Activated CD4-positive, alpha-beta T cell treated with anti-CD3 and anti-CD28 coated beads for 4 hours (primary cell): ENCODE measurements at places on chromosomes 16 and 17.

DNA sequence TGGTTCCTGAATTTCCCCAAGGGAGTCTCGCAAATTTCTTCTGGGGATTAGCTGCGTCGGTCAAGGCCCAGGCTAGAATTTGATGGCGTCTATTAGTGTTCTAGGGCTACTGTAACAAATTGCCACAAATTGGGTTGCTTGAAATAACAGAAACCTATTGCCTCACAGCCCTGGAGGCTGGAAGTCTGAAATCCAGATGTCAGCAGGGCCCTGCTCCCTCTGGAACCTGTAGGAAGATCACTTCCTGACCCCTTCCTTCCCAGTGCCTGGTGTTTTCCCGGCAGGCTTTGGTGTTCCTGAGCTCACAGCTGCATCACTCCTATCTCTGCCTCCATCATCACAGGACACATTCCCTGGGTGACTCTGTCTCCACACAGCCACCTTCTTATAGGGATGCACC is 24.4 kb downstream of the DHRS7C start:
- no peak for DNase-seq

- no peak for DNase-seq
These were observed 7.3 kb upstream of the GAS7 start for GRCh38 chr17:10205549-10206185.

DNA sequence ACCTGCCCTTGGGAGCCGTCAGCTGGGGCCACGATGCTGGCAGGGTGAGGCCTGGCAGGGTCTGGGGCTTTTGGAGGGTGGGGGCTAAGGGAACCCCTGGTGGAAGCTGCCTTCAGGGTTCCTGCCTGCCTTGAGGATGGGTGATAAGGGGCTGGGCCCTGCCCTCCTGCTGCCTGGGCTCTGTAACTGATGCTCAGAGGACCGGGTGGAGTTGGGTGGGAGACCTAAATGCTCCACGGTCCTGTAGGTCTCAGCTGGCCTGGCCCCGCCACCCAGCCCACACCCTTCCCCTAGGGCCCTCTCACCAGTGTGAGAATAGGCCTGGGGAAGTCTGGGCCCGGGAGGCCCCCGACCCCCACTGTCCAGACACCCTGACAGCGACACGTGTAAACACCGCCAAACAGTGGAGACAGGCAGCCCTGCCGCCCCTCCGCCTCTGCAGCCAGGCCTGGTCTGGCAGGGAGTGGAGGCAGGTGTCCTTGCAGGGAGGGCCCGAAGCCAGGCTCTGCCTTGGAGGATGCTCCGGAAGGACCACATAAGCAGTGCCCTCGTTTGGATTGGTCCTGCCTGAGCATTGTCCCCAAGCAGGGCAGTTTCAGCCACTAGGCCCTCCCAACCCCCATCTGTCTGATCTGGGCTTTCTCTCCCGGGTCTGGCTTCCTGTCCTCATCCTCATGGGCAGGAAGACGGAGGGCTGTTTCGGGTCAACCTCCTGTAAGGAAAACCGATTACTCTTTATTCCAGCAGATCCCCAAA is 6.5 kb upstream of the BAHCC1 start:
- DNase-seq, result no peak

DNA sequence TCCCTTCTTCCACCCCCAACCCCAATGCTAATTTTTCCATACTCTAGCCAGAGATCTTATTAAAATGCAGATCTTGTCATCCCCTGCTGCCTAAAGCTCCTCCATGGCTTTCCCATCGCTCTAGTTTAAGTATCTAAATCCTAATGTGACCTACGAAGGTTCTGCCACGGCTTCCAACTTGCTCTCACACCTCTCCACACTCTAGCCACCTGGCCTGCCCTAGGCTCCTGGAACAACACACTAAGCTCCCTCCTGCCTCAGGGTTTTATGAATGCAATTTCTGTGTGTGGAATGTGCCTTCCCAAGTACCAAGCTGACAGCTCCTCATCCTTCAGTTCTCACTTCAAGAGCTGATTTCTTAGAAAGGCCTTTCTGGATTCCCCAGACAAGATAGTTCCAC is 16.6 kb downstream of the NXPH3 start:
- no peak for DNase-seq

DNA sequence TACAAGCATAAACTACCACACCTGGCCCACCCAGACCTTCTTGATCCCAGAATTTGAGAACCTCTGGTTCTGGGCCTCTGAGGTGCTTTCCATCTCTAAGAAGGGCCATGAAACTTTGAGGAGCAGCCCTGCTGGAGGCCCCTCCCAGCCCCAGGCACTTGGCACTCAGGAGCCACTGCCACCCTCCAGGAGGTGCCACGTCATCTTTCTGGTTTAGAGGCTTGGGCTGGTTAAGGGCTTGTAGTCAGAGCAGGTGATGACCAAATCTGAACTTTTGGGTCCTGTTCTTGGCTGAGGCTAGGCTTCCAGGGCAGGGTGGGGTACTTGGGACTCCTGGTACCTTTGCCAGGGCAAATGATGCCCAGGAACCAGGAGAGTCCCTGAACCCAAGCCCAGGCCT is 13.8 kb upstream of the DLX4 start:
- no peak for DNase-seq

DNA sequence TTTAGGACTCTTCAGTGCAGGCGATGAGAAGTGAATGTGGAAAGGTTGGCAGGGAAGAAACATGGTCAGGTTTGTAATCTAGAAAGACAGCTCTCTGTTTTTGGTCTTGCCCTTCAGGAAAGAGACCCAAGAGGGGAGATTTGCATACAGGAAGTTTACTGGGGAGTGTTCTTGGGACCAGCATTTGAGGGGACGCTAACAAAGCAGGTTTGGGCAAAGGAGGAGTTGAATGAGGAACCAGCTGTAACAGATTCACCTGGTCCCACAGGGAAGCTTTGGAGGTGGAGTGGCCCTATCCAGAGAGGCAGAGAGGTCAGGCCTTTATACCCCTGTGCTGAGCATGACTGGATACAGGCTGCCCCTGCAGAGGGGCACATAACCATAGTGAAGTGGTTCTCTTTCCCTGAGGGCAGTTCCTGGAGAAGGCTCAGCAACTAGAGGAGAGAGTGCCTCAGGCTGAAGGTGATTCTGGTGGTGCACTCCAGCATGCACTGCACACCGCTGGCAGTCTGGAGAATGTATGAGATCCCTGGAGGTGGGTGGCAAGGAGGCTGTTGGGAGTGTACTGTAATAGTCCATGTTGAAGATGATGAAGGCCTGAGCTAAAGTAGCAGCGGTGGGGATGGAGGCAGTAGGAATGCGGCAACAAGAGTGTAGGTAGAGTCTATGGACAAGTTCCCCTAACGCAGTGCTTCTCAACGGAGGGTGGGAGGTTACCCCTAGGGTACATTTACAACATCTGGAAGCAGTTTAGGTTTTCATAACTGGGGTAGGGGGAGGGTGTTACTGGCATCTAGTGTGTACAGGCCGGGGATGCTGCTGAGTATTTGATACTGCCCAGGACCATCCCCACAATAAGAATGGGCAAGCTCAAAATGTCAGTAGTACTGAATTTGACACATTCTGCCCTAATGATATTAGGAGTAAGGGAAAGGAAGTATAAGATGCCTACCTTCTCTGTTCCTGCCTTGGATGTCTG is 37.2 kb downstream of the MAP2K6 start:
- DNase-seq, result no peak

DNA sequence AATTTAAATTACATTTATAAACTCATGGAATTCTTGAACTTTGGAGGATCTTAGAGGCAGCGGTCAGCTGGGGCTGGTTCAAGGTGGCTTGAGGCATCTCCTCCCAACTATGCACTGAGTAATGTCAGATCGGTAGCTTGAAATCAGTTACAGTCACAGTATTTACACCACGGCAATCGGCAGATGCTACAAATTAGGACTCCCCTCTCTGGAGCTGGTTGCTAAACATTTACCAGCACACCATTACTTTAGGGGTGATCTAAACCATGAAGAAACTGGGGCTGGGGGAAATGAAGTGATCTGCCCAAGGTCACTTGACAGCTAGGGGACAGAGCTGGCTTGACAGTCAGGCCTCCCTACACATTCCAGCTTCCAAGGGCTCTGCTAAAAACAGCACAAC is 137.6 kb downstream of the IRX3 start:
- no peak for DNase-seq

- DNase-seq, result no peak
These were observed 1.5 kb downstream of the MCRIP1 start for GRCh38 chr17:81831563-81831956.

GRCh38 chr17:418421-418751 is 65.8 kb upstream of the RPH3AL start:
- DNase-seq, result no peak

DNA sequence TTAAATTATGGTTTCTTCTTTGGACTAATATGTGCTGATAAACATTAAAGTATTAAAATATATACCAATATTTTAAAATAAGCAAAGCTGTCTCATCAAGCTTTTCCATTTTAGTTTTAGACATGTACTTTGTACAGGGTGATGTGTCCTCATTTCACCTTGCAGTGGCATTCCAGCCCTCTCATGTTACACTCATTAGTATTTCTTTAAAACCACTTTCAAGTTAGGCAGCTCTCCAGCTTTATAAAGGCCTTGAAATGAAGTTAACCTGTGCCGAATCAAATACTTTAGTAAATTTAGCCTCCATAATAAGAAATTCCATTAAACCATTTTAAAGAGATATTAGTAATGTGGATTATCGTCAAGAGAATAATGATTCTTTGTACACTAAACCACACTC is 107.6 kb upstream of the HLF start:
- DNase-seq, result no peak

DNA sequence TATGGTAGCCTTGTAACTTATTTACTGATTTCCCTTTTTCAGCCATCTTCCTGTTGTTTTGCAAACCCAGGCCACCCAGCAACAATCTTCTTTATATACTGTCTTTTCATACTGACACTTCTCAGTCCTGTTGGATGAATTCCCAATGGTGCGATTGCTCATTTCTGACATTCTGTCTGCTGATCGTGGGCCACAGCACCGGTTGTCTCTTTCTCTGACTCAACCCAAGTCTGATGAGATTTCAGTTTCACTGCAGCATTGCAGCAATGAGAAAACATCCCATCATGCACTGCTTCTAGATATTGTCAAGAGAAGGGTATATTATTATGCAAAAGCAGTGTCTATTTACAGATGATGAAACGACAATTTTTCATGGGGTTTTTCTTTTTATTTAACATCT is 349.2 kb upstream of the HSBP1 start:
- DNase-seq, result no peak

GRCh38 chr17:27993161-27993695 is 49.2 kb upstream of the NLK start:
- DNase-seq, result no peak

- no peak for DNase-seq
These were observed 250.3 kb downstream of the ZFHX3 start for GRCh38 chr16:72797621-72798020.

DNA sequence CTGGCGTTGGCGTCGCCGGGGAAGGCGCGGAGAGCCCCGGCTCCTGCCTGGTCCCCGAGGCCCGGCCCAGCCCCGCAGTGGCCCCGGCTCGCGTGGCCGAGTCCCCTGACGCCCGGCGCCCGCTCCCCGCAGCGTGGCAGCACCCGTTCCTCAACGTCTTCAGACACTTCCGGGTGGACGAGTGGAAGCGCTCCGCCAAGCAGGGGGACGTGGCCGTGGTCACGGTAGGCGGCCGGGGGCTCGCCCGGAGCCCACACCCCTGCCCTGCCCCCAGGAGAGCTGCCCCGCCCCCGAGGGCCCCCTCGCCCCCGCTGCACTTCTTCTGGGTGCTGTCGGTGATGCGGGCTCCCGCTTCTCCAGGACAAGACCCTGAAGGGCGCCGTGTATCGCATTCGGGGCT is 466 bp downstream of the WDR90 start:
- no peak for DNase-seq

GRCh38 chr17:50684612-50685333 is 22.9 kb downstream of the ANKRD40 start:
- no peak for DNase-seq

GRCh38 chr17:12722282-12722681 is 56.6 kb downstream of the MYOCD start:
- no peak for DNase-seq

GRCh38 chr16:51225878-51226277 is 74.8 kb upstream of the SALL1 start:
- DNase-seq, result no peak

GRCh38 chr17:55264645-55265298 is at the start of gene HLF:
HLF (plus strand) TSS chr17:55264960; CDS start chr17:55265485, 525 bp downstream.
- peak; percentile 73 for DNase-seq

GRCh38 chr17:49634485-49634860 is 43.4 kb downstream of the SPOP start:
- DNase-seq, result no peak

DNA sequence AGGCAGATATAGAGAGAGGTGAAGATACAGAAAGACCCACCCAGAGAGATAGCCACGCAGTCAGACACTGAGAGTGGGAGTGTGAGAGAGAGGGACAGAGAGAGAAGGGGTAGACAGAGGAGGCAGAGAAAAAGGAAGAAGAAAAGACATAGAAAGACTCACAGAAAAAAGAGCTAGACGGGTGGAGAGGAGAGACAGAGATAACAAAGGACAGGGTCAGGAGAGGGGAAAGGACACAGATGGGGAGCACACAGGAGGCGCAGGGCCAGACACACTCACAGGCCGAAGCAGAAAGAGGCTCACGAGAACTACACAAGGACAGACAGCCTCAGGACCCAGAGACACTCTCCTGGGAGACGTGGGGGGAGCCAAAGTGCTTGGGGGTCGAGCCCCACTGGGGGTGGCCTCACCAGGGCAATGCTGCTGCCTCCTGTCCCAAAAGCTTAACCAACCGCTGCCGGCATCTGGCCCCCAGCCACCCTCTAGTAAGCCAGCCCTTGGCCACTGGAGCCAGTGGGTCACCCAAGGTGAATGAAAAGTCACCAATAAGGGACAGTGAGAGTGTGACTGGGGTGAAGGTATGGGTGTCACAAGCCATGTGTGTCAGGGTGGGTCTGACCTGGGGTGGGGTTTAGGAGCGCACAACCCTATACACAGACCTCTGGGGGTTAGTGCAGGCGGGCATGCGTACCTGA is 3.8 kb downstream of the ZNF385C start:
- DNase-seq, result no peak

DNA sequence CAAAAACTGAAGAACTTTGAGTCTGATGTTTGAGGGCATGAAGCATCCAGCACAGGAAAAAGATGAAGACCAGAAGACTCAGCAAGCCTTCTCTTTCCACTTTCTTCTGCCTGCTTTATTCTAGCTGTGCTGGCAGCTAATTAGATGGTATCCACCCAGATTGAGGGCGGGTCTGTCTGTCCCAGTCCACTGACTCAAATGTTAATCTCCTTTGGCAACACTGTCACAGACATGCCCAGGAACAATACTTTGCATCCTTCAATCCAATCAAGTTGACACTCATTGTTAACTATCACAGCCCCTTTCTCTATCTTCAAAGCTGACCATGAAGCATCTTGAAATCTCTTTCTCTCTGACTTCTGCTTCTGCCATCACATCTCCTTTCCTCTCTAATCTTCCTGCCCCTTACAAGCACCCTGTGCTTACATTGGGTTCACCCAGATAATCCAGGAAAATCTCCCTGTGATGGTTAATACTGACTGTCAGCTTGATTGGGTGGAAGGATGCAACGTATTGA is 115.9 kb upstream of the CDH13 start:
- no peak for DNase-seq

DNA sequence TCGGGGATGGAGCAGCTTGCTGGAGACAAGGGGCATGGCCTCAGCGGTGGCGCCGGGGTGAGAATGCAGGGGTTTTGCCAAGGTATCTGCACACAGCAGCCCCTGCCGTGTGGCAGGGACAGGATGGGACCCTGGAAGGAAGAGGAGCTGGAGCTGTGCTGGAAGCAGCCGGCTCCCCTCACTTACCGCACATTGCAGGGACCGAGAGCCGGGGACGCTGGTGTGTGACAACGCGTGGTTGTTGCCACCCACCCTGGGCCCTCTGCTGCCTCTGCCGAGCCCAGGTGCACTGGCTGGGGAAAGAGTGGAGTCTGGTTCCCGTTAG is 3.0 kb downstream of the NUBP2 start:
- no peak for DNase-seq
